ENCODE measurements at places on chromosomes 1 and 21.

GRCh38 chr1:77847621-77848080 is 40.8 kb upstream of the NEXN start:
- no peak for DNase-seq

DNA sequence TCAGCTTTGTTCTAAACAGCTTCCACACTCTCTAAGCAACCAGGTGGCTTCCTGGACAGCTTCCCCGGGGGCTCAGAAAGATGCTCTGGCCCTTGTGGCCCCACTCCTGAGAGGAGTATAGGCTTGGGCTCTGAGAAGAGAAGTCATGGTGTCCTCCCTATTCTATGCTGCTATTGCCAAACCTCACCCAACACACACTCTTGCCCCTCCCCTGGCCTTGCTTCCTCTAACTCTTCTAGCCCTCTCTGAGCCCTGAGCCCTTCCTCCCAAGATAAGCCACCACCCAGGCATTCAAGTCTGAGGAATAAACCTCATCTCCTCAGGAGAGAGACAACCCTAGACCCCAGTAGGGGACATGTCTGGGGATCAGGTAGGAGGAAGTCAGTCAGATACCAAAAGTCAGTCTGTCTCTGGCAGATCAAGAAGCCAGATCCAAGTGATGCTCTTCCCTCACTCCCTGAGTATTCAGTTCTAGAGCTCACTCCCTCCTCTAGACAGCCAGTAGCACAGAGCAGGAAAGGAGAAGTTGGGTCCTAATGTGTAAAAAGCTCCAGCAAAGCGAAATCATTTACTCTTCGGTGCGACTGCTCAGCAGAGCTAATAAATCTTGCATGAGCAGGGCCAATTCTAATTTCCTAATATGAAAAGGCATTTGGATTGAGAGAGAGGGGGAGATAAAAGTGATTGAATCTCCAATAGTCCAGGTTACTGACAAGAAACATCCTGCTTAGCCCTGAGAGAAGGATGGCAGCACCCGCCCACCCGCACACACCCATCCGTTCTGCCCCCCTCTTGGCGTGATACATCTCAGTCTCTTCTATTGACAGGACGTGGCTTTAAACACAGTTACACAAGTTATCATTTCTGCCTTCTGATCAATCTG is 50.5 kb downstream of the DMAP1 start:
- no peak for DNase-seq

DNA sequence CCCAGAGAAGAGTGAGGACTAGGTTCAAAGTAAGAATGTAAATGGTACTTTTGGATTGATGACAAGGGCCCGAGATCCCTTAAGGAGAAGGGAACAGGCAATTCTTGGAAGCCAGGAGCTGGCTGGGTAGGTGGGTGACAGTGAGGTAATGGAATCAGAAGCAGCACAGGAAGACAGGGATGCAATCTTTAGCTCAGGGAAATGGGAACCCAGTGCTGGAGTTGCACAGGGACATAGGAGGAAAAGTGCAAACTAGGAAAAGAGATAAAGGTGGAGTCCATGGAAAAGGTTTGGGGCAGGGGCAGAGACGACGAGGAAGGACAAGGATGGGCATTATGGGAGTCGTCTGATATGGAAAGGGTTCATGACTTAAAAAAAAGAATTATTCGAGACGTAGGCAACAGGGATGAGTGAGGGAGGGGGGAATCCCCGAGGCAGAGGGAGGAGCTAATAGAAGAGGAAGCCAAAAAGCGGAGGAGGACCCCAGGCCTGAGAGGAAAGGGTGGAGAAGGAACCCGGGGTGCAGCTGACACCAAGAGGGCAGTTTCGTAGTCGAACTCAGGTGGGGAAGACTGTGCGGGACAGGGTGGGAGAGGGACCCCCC is 495 bp downstream of the PI4KB start:
- no peak for DNase-seq

- DNase-seq, result no peak
Measured at GRCh38 chr21:32977216-32977615, 48.5 kb upstream of the OLIG2 start.

- DNase-seq, result no peak
Measured at GRCh38 chr1:175195281-175195680, 2.7 kb upstream of the KIAA0040 start.

DNA sequence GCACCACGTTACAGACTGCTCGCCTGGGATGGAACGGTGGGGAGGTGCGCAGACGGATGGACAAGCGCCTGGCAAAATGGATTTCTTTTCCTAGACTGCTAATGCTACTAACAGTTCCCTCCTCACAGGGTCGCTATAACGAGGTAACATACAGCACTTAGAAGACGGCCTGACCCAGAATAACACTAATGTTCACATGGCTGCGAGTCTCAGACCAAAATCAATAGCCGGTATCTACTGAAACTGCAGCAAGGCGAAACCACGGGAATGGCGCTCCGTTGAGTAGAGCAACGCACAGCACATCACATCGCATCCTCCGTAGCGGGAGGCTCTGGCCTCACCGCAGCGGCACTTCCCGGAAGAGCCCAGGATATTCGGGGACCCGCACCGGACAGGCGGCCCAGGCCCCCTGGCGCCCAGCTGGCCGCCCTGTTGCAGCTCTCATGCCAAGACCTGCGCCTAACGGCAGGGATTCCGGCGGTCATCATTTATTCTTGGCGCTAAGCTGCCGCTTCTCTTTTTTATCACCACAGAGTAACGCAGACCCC is 46.6 kb downstream of the VPS26C start:
- peak; percentile 18 for DNase-seq

DNA sequence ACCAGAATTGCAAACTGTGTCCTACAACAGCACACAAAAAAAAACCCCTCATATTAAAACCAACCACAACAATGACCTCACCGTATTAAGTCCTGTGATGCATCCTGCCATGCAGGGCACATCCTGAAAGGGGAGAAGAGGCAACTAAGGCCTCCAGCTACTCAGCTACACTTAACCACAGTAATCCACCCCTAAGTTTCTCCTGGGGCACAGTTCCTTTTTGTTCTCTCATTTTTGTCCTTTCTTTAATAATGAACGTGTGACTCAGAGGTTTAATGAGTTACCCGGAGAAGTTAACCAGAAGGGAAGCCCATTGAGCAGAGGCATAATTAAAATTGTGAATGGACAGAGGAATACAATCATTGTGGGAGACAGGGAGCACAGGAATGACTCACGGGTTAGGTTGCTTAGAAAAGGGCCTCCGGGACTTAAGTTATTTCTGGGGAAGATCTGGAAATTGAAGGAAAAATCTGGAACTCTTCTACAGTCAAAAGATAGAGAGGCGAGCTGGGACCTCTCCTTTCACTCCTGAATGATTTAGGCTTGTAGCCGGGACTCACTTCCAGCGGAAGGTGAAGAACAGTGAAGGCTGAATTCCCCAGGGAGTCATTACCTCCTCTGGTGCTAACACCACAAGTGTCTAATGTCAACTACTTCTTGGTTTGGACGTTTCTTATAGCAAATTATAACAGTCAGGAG is 36.9 kb upstream of the HIVEP3 start:
- DNase-seq, result peak; percentile 55

DNA sequence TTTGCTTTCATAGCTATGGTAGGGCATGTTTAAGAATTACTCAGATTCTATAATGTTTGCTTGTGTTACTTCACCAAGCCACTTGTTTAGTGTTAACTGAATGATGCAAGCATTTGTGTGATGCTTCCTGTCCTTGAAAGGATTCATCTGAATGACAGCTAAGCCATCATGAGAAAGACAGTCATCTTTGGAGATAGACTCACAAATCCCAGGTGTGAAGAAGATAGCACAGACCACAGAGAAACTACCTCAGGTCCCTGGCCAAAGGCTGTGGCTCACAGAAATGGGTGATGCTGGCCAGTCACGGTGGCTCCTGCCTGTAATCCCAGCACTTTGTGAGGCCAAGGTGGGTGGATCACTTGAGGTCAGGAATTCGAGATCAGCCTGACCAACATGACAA is 321.4 kb downstream of the DPYD start:
- no peak for DNase-seq

DNA sequence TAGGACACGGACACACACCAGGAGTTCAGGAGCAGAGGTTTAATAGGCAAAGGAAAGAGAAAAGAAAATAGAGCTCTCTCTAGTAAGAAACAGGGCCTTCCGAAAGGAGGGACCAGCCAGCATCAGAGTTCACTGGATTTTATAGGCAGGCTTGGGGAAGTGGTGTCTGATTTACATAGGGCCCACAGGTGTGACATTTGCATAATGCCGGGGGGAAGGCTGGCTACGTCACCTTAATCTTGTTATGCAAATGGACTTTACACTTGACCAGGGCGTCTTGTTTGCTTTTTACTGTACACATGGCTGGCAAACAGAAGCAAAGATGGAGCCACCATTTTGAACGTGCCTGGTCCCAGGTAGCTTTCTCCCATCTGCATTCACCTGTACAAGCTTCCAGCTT is at the start of gene OR14A16:
OR14A16 (minus strand) TSS at position 97 of the 400 bp plus-strand sequence. CDS start 8,390 bp downstream, outside the sequence.
- DNase-seq, result peak; percentile 28

DNA sequence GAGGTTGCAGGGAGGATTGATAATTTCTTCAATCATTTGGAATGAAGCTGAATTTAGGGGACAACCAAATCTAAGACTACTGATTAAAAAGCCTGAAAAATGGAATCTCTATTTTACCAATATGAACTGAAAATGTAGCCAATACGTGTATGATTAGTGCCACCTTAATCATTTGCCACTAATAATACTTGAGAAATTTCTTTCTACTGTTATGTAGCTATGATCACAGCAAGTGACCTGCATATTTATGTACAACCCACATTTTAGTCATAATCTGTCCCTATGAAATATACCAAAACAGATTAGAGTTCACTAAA is 6.5 kb downstream of the COLGALT2 start:
- no peak for DNase-seq

Data from NT2/D1 (cell line).